Activated naive CD8-positive, alpha-beta T cell treated with anti-CD3 and anti-CD28 coated beads, Interleukin-2, amount 50 U/mL, for 24 hours (primary cell): ENCODE measurements at places on chromosomes 7 and 10.
A peak's percentile ranks its signal among the peaks of the same experiment; 100 is the strongest.

- DNase-seq = no peak
These were observed 89.9 kb downstream of the CARD11 start for GRCh38 chr7:2953588-2954407.

DNA sequence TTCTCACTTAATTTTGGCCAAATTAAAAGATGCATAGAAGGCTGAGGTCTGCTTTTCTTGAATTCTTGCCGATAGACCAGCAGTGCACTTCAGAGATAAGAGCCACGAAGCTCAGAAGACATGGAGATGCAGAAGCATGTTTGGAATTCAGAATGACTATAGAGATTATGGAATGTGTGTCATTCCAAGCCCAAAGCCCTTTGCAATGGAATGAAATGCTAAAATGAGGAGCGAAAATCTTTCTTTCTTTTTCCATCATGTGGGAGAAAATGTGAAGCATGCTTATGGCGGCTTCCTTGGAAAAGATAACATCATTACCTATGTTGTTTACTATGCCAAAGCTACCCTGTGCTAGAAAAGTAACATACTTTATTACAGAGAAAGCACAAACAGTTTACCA, 257.0 kb upstream of the RNF32 start:
- DNase-seq = no peak

GRCh38 chr10:99593312-99593711, 26.9 kb downstream of the SLC25A28 start:
- DNase-seq = no peak

GRCh38 chr7:23372611-23373010, 73.5 kb downstream of the MALSU1 start:
- DNase-seq = no peak

DNA sequence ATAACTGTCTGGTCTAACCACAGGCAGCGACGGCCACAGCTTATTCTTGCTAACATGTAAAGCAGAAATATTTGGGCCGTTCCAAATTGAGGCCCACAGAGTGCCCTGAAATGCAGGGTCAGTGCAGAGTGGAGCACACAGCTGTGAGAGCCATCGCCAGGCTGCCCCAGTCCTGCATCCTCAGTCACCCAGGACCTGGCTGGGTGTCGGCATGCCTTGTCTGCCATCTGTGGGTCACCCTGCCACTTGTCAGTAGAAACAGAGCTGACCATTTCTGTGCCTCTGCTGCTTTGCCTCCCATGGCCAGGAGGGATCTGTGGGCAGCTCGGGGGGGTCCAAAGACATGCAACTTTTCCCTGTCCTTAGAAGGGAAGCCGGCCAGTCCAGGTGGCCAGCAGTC, 57.3 kb upstream of the BTBD16 start:
- DNase-seq = no peak

DNA sequence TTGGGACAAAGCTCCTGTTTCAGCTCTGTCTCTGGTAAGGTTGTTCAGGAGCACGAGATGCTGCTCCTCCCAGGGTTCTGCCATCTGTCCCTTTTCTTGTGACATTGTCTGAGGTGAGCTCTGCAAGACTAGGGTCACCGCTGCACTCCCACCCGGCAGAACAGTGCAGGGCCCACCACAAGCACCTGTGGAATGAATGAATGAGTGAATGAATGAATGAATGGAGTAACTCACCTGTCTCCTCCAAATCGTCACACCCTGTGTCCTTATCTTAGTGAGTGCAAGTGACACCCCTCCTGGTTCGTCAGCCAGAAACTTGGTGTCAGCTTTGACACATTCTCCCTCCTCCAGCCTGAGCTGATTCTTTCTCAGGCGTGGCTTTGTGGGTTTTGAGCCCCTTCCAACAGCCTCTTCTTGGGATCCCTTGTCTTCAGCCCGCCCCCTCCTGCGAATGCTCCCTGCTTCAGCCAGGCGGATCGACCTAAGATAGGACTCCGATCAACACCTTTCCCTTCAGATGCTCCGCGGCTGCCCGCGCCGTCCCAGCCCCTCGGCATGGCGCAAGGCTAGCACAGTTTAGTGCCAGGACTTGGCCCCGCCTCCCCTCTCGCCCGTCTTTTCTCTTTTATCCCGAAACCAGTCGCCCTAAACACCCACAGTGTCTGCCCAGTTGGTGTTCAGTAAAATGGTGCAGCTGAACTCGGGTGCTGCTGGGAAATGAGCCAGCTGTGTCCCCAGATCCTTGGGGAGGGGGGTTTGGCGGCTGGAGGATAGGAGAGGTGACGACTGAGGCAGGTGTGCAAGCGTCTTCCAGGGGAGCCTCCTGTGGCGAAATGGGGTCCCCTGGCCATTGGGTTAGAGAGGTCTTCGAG, 89.3 kb downstream of the BEND7 start:
- peak; percentile 11 for DNase-seq

DNA sequence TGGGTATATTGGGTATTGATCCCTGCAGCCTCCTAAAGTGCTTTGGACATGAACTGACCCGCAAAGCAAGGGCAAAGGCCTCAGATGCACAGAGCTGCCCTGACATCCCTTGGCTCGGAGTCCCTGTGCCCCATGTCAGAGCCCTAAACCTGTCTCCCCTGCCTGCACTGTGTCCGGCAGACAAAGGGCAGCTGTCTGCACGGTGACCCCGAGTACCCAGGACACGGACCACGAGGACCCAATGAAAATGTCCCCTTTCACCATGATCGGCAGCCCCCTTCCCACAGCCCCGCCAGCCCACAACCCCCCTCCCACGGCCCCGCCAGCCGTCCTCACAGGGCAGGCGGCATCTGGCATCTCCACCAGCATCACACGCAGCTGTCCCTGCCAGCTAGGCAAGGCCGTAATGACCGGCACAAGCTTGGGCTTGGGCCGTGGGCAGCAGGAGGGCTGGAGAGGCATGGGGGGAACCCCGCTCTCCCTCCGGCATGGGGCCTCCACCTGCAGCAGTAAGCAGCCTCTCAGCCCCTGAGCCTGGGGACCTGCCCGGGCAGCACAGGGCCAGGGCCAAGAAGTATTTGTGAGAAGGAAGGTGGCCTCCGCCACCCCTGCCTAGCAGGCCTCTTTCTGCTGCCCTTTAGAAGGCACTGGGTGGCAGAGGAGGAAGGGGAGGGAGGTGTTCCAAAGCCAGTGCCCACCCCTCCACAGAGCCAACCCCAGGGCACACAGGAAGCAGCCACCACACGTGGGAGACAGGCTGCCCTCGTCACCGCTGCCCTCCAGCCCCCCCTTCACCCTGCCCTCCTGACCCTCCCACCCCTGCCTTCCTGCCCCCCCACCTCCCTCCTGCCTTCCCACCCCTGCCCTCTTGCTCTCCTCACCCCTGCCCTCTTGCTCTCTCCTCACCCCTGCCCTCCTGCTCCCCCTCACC, 10.1 kb downstream of the NUDT1 start:
- DNase-seq = peak; percentile 25

GRCh38 chr7:148142660-148143248, 447.8 kb upstream of the C7orf33 start:
- no peak for DNase-seq
